ENCODE measurements at places on chromosomes 4 and X.
A peak's percentile ranks its signal among the peaks of the same experiment; 100 is the strongest.

- peak; percentile 62 for DNase-seq
These were observed at the start of gene FAAH2 for GRCh38 chrX:57286507-57287251. Gene FAAH2, plus strand, starts transcription at chrX:57286706. Its CDS starts 120 bp downstream, at chrX:57286826.

- DNase-seq = no peak
These were observed 96.7 kb upstream of the RAPGEF2 start for GRCh38 chr4:159006202-159006601.

GRCh38 chr4:88531549-88531948 lies 8.0 kb upstream of the PYURF start:
- no peak for DNase-seq

DNA sequence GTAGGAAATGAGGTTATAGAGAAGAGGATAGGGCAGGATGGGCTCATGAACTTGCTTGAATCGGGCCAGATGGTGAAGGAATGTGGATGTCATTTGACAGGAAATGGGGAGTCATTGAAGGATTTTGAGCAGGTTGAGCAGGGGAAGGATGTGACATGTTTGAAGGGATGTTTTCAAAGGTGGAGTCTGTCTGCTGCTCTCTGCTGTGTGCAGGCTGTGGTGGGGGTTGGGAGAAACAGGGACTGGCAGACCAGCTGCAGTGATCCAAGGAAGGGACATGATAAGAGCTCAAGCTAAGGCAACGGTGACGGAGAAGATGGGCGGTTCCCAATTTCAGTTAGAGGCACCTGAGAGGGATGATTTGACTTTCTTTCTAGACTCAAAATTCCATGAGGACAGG lies 14.0 kb upstream of the XPNPEP2 start:
- no peak for DNase-seq

DNA sequence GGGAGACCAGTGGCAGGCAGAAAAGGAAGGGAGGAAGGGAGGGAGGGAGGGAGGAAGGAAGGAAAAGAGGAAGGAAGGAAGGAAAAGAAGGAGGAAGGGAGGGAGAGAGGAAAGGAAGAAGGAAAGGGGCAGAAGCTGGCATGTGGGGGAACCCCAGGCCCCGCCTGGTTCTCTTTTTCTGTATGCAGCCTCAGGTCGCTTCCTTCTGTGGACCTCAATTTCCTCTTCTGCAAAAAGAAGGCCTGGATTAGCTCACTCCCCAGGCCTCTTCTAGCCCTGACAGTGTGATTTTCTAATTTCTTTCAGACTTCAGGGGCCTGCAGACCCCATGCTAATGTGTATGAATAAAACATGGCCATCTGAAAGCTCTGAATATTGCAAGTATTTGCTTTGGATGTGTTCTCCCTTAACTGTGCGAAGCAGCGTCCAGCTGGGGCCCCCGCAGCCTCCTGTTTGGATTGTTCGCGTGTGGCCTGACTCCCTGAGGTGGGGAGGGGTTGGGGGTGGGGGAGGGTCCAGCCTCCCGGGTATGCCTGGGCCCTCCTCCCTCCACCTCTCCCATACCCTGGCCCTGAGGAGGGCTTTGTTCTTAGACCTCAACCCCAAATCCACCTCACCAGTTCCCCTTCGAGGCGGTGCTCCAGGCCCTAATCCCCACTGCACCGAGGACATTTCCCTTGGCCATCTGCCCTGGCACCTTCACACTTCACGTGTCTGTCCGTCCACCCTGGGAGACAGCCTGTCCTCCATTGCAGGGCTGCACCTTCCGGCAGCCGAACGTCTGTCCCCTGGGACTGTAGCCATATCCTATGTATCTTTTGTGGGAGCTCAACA lies 199.9 kb upstream of the ATP6AP2 start:
- peak; percentile 2 for DNase-seq

DNA sequence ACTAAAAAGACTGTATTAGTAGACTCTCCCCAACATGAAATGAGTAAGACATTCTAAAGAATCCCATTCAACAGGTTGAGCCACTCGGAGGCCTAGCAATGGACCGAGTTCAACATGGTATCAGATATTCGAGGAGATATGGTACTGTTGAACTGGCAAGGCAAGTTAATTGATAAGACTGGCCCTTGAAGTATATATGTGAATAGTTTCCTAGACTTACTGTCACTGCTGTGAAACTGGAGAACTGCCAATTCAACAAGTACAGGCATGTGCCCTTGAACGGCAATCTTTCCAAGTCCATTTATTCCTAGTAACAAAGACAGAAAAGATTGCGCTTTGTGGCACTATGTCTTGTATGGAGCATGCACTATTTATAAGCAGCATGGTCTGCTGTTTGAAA lies 24.4 kb downstream of the FAT1 start:
- DNase-seq = no peak

- no peak for DNase-seq
These were observed 823.2 kb downstream of the CCSER1 start for GRCh38 chr4:90950385-90950841.
